Non-pigmented ciliary epithelial cell (primary cell): ENCODE measurements at places on chromosomes 4 and X.

DNA sequence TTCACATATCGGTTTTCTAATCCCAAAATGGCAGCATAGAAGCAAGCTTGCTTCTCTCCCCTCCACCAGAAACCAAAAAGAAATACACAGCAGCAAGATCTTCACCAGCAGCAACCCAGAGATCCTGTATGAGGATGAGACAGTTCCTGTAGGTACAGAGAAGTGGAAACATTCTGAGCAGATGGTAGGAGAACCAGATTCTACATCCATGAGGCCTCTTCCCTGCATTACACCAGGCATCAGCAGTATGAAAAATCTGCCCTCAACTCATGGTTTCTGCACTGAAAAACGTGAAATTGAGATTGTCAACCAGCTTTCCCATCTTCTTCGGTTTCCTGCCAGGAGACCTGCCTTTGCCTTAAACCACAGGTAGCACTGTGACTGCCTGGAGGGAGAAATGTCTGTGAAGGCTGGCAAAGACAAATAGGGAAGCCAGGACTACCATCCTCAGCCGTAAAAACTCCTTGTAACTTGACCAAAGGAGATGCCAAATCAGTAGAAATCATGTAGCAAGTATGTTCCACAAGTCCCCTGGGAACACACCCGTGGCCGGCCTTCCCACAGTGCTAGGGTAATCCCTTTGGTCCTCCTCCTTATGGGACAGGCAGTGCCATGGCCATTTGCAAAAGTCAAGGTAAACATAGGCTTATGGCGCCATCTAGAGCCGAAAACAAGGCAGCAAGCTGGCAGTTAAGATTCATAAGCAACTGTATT, 24.0 kb upstream of the MTHFD2L start:
- peak; percentile 80 for DNase-seq

- DNase-seq, result no peak
Measured at GRCh38 chrX:131917588-131917987, 105.5 kb upstream of the STK26 start.

DNA sequence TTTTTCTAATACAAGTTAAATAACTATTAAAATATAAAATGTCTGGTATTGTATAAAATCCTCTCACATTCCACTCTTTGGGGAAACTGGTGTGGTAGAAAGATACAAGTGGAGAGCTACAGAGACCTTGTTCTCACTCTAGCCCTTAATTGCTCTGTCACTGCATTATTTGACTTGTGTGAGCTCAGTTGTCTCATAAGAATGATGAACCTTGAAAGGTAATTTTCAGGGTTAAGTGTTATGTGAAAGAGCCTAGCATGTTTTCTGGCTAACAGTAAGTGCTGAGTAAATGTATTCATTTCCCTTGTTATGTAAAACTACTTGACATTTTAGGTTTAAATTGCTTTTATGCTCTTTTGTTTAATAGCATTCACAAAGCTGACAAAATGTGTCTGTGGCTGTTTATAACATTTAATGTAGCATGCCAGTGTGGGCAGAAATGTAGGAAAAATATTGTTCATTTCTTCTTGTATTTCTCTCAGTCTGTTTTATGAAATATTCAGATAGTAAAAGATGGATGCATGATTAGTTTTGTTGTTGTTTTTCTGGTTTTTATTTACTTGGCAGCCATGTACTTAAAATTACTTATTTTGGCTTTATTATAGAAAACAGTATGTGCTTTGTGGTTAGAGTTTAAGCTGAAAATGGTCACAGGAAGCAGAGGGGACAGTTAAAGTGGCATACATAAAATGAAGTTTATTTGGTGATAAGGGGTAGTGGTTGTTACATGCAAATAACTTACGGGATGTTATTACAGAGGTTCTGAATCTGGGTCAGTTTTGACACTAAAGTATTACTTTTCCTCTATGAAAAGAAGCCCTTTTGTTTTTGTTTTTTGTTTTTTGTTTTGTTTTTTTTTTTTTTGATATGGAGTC, 29.2 kb downstream of the SLAIN2 start:
- DNase-seq, result no peak

DNA sequence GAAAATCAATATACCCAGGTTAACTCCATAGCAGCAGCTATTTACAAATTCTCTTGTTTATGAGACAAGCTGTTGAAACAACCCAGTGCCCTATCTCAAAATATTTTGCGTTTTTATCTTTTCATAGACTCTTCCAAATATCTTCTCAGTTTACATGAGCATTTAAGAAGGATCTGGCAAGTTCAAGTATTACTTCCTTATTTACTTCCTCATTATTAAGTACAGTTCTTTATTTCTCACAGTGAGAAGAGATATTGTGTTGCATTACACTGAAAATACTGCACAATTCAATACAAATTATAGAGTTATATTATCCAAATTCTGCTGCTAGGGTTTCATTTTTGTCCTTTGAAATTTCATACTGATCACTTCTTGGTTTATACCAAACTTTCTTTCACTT, 43.6 kb upstream of the UCP1 start:
- DNase-seq, result no peak

GRCh38 chrX:150566734-150567182, 1.7 kb upstream of the MTM1 start:
- DNase-seq, result no peak

DNA sequence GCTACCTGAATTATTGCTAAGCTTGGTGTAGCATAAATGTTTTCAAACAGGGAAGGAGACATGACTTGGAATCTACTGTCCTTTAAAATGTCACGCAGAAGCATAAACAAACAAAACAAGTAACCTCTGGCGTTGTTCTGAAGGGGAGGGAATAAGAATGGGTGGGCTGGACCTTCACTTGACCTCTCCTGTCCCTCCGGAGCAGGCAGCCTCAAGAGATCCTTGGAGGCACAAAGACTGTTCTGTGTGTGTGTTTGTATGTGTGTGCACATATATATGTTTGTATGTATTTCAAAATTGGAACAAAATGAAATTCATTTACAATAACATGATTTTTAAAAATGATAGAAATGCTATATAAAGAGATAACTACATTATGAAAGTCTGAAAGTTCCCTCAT, 91.3 kb upstream of the DCLK2 start:
- DNase-seq, result no peak

- DNase-seq, result no peak
Measured at GRCh38 chrX:2550328-2551020, 49.7 kb upstream of the DHRSX start.

DNA sequence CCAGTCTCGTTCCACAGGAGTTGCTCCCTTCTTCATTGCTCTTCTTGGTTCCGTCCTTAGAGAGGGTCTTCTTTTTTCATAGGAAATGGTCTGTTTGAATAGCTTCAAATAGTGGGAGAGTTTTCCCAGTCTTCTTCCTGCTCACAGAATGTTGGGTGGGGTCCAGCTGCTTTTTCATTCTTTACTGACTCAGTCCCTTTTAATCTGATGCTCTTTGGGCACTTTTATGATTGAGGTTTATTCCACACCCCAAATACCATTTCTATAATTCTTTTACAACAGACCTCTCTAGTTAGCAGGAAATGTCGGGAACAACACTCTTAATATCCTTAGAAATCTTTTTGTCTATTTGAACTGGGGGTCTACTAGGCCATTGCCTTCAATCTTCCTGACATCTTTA, 239.5 kb downstream of the PRDM5 start:
- no peak for DNase-seq

DNA sequence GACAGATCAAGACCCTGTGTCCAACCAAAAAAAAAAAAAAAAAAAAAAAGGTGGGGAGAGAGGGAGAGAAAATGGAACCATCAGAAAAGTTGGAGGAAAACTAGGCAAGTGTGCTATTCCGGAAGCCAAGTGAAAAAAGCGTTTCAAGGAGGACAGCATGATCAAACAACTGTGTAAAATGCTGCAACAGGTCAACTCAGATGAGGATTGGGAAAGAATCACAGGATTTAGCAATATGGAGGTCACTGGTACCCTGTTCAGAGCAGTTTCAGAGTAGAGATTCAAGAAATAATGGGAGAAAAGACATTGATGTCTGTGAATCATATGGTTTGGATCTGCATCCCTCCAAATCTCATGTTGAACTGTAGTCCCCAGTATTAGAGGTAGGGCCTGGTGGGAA, 47.5 kb downstream of the TIGD4 start:
- no peak for DNase-seq

GRCh38 chr4:2040391-2041238, 18.5 kb upstream of the NAT8L start:
- DNase-seq, result no peak

DNA sequence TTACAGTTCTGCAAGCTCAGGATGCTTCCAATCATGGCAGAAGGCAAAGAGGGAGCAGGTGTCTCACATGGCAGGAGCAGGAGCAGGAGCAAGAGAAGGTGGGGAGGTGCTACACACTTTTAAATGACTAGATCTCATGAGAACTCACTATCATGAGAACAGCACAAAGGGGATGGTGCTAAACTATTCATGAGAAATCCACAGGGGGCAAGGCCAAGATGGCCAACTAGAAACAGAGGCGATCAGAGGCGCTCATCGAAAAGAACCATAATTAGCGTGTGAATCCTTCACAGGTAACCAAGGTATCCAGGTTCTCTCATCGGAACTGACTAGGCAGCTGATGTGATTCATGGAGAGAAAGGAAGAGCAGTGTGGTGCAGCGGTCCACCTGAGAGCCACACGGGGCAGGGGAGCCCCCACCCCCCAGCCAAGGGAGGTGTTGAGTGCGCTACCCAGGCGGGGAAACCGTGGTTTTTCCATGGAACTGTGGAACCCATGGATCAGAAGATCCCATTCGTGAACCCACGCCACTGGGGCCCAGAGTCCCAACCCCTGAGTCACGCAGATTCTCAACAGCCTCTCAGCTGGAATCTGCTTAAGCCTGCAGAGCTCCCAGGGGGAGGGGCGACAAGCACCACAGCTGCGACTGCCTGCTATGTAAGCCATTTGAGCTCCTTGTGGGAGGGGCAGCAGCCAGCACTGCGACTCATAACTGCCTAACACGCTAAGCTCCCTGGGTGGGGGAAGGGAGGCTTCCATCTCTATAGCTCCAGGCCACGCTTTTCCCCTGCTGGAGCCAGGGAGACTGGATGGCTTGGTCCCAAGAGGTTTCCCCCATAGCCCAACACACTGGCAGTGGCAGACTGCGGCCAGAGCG, 46.7 kb downstream of the FGF16 start:
- peak; percentile 52 for DNase-seq

DNA sequence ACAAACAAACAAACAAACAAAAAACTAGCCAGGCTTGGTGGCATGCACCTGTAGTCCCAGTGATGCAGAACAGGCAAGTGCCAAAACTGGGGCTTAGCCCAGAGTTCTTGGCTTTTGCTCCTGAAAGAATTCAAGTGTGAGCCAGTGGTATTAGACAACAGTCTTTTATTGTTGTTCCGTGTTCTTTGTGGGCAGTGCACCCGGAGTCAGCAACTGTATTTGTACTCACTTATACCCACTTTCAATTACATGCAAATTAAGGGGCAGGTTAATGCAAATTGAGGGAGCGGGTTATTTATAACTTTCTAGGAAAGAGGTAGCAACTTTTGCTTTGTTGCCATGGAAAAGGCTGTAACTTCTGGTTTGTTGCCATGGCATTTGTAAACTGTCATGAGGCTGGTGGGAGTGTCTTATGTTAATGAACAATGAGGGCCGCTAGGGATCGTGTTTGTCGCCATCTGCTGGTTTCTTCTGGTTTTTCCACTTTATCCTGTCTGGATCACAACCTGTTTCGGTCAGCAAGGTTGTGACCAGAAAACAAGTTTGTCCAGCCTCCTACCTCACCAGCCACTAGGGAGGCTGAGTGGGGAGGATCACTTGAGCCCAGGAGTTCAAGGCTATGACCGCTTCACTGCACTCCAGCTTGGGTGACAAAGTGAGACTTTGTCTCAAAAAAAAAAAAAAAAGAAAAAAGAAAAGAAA, 88.8 kb upstream of the ESX1 start:
- peak; percentile 58 for DNase-seq

- no peak for DNase-seq
Measured at GRCh38 chr4:2462218-2462991, 6.5 kb upstream of the RNF4 start.

GRCh38 chr4:116599859-116600258, 485.5 kb downstream of the TRAM1L1 start:
- no peak for DNase-seq

DNA sequence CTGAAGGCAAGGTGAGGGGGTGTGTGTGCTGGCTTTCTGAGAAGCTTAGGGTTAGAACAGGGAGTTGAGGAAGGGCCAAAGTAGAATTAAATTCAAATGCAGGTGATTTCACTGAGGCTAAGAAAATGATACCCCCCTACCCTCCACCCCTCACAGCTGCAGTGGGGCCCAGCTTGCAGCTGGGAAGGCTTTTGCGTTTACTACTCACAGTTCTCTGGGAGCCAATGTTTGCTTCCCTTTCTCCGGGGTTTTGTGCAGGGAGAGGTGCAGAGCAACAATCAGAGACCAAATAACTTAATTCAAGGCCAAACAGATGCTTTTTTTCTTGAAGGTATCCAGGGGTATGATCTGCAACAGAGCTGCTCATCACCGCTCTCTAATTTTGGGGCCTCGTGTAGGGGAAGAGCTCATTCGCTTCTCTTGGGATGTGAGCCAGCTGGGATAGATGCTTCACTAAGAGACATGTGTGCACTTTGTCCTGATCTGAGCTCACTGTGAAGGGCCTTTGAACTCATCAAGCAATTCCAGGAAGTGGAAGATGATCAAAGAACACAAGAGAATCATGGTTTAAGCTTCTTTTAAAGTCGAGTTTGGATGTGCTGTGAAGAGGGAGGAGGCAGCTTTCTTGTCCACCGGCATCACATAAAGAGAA, 122.7 kb upstream of the C1GALT1C1 start:
- DNase-seq, result no peak

- peak; percentile 82 for DNase-seq
Measured at GRCh38 chr4:113446019-113446418, 315.5 kb downstream of the CAMK2D start.

- no peak for DNase-seq
Measured at GRCh38 chr4:163110442-163110841, 56.2 kb downstream of the NAF1 start.

DNA sequence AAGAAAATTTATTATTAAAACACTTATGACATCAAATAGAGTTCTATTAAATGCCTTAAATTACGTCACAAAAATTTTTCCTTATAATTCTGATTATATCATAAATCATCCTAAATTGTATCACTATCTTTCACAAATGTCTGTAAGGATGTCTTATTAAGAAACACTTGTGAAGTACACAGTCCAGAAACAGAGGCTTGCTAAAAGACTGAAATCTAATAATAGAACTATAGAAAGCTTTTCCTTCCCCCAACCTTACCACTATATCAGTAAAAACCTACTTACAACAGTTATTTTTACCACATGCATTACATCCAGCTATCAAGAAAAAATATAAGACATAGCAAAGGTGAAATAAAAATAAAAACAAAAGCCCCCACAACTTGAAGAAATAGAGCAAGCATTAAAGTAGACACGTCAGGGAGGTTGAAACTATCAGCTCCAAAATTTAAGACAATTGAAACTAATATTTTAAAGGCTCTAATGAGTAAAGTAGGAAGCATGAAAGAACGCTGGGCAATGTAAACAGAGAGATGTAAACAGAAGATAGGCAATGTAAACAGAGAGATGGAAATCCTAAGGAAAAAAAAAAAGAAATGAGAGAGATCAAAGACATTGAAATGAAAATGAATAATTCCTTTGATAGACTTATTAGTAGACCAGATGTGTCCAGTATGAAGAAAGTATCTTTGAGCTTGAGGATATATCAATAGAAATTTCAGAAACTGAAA, 94.9 kb upstream of the TECRL start:
- no peak for DNase-seq
